ENCODE measurements at places on chromosomes 7 and 10. TPM values are rescaled to one million over a fixed set of nuclear protein-coding genes. Genes with fewer than 3 reads are reported as not detected.
A peak's percentile ranks its signal among the peaks of the same experiment; 100 is the strongest.

Gene HDAC9
- total RNA-seq, result 68.2 TPM

Gene PDE1C
- not detected for total RNA-seq

Gene SRRM3
- not detected for total RNA-seq

Gene HOXA4
- 2.0 TPM for total RNA-seq

Gene DRGX
- total RNA-seq, result not detected

Gene CDHR1
- not detected for total RNA-seq

DNA sequence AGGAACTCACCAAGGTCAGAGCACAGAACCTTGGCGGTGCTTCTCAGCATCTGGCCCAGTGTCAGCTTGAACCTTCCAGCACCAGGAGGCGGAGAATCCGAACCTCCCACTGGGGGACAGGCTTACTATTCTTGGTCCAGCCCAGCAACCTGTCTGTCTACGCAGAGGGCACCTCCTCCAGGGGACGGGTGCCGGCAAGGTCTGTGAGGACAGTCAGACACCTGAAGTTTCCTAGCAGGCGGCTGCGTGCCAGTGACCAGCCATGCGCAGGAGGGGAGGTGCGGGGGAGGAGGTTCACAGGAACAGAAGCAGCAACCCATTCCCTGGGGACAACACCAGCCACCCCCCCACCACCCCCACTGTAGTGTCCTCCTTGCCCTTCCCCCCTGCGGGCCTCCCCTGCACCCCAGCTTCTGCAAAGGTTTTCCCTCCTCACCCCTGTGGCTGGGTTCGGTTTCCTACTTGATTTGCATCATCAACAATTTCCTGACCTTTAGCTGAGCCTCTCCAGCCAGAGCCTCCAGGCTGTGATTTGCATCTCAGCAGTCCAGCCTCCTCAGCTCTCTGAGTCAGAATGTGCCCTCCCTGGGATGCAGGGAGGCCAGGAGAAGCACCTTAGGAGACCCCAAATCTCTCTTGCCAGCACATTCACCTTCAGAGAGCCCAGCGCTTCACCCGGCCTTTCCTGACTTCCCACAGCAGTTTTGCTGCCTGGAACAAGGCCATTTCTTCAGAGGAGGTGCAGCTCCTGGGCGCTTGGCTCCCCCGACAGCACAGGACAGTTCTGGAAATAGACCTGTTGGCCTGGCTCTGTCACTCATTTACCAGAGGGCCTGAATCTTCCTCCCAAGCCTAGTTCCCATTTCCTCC is 107.5 kb upstream of the NPS start:
- no peak for DNase-seq

DNA sequence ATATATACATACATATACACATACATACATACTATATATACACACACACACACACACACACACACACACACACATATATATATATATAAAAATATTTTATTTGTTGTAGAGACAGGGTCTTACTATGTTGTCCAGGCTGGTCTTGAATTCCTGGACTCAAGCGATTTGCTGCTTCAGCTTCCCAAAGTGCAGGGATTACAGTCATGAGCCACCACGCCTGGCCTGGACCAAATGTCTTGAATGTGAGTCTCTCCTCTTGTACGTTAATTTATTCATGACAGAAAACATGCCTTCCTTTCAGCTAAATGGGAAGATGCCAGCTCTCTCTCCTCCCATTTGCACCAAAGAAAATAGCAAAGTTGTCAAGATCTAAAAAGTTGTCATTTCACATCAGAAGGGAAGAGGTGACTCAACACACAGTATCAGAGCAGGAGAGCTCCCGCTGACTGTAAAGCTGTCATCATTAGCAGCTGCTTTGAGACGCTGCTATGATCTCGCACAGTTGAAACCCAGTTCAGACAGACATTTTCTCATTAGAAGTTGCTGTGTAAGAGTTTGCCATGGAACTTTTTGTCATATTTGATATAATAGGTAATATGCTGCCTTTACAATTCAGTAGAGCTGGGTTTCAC is 224.3 kb downstream of the SFMBT2 start:
- DNase-seq, result no peak

- peak; percentile 66 for DNase-seq
These were observed 274.4 kb downstream of the THSD7A start for GRCh38 chr7:11557627-11558026.

GRCh38 chr7:155002411-155003091 is 373 bp downstream of the PAXIP1 start:
- peak; percentile 55 for DNase-seq

- no peak for DNase-seq
These were observed 341.9 kb upstream of the CHRM2 start for GRCh38 chr7:136526408-136527105.

DNA sequence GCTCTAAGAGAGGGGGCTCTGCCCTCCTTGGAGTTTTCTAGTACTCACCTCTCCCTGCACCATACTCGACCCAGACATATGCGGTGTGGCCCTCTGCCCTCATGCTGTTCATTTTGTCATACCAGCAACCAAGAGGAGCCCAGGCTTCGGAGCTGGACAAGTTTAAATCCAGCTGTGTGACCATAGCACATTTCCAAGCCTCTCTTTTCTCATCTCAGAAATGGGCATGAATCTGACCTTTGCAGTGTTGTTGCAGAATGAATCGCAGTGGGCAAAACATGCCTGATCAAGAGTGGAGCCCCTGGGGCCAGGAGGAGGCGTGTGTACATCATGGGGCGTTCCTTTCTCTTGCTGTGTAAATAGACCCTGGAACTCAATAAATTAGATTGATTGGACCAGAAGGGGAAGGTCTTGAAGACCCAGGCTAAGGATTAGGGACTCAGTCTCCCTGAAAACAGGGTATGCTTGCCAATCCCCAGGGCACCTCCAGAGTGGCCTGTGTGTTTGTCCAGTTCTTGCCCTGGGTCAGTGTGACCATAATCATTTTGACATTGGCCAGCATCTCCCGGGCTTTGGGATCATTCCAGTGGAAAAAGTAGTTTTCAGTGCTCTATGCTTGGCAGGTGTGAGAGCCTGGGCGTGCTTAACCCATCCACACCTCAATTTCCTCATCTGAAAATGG is 59.6 kb downstream of the ZMIZ1 start:
- no peak for DNase-seq

DNA sequence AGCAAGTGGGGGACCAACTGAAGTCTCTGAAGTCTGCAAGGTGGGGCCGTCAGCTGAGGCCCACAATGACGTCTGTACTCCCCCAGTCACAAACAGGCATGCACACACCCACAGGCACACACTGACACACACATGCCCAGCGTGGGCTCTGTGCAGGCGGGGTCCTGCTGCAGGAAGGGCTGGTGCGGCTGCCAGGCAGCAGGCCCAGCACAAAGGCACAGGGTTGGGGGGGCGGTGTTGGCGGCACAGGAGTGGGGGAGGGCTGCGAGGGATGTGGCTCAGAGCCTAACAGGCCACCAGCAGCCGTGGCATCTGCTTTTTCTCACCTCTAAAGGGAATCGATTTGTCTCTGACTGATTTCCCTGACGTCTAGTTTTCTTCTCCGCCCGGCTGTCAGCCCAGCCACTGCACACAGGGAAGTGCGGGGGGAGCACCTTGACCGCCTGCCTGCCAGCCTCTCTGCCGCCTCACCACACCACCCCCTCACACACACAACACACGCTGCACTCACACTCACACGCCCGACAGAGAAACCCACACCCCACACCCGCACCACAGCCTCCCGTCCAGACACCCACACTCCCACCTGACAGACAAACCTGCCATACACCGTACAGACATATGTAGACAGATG is 43.5 kb upstream of the ZMIZ1 start:
- DNase-seq, result no peak

DNA sequence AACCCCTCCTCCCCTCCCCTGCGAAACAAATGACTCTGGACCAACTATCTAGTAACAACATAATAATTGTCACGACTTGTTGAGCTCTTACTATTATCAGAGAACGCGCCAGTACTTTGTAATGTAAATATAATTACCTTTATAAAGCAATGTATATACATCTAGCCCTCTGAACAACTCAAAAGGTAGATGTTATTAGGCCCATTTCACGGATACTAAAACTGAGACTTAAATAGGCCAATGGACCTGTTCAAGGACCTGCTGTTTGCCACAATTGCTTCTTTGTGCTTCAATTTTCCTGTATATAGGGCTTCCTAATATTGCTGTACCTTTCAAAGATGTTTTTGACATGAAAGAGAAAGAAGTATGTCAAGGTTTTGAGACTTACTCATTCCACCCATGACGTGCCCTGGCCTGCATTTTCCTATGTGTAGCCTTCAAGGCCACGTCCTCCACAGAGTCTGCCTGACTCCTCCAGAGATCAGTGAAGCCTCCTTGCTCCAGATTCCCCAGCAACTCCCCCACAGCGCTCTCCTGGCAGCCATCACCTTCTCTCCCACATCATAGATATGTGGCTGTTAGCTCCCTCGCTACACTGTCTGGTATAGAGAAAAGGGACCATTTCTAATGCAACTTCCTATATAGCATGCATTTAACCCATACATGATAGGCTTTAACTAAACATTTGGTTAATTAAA is 156.6 kb downstream of the SKIDA1 start:
- no peak for DNase-seq

DNA sequence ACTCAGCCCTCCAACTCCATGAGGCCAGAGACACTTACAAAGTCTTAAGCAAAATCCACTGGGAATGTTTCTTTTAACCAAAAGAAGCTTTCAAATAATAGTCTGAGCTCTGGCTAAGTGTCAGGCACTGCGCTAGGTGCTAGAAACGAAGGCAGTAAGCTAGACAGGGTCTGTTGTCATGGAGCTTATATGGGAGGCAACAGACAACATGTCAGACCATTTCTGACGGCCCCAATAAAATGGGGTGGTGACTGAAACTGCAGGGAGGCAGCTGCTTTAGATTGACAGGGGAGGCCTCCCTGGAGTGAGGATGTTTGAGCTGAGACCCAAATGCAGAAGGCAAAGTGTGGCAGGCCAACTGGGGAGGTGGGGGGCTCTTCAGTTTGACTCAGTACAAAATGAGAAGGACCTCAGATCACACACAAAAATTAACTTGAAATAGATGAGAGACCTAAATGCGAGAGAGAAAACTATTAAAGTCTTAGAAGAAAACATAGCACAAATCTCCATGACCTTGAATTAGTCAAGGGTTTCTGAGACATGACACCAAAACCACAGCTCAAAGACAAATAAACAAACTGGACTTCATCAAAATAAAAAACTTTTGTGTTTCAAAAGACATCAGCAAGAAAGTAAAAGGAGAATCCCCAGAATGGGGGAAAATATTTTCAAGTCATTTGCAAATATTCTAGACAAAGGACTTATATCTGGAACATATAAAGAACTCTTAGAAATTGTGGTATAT is 40.6 kb downstream of the SH3PXD2A start:
- DNase-seq, result no peak

- DNase-seq, result no peak
These were observed 19.9 kb upstream of the CCNY start for GRCh38 chr10:35316218-35316967.

GRCh38 chr7:11077816-11078215 is 104.1 kb downstream of the PHF14 start:
- DNase-seq, result no peak

DNA sequence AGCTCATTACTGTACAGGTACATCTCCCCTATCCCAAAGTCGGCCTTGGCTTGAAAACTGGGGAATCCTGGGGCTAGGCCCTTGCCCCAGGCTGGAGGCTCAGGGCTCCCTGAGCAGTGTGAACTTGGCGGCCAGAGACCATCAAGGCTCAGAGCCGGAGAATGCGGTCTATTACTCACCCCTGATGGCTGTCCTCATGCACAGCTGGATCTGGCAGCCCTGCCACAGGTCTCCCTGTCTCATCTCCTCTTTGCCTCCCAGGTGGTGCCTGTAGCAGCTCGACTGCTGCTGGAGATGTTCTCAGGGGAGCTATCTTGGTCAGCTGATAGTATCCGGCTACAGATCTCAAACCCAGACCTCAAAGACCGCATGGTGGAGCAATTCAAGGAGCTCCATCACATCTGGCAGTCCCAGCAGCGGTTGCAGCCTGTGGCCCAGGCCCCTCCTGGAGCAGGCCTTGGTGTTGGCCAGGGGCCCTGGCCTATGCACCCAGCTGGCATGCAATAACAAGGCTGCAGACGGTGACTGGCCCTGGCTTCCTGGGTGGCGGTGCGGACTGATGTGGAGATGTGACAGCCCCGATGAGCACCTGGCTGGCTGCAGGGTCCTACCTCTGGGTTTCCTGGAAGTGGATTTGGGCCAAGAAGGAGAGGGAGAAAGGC is 10.7 kb downstream of the IRF5 start:
- DNase-seq, result no peak

DNA sequence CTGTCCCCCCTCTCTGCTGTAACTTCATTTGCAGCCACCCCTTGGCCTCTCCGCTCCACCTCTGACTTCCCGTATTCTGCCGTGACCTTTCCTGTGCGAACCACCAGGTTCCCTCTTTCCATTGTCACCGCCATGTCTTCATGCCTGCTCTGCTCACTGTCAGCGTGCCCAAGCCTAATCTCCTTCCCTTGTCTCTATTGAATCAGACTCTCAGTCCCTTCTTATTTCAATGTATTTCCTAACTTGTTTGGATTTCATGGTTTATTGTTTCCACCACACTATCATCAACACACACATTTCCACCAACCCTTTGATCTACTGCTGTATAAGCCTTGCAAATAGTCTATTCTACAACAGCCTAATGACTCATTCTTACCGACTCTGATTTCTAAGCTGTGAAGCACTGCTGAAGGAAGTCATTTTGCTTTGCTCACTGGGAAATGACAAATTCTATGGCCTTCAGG is 30.0 kb upstream of the INHBA start:
- DNase-seq, result no peak

DNA sequence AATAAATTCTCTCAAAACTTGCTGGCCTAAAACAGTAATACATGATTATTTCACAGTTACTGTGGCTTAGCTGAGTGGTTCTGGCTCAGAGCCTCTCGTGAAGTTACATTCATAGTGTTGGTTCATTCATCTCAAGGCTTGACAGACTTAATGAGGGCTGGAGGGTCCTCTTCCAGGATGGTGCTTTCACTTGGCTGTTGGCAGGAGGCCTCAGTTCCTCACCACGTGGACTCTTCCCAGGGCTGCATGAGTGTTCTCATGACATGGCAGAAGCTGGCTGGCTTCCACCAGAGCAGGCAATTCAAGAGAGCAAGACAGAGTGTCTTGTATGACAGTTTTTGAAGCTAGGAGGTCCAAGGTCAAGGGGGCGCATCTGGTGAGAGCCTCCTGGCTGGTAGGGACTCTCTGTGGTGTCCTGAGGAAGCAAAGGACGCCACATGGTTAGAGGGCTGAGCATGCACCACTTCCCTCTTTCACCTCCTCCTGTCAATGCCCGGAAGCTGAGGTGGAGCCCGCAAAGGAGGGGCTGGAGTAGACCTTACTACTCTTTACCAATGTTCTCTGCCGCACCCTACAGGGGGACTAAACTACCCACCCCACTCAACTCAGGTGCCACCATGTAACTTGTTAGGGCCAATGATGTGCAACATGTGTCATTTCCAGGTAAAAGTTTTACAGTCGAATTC is 58.2 kb upstream of the YAE1 start:
- DNase-seq, result no peak

GRCh38 chr7:34421526-34421925 is 236.5 kb upstream of the NPSR1 start:
- no peak for DNase-seq
